CD4-positive, alpha-beta T cell treated with Interferon alpha-2 for 1 hour (primary cell): ENCODE measurements at places on chromosomes 16 and 17.

- DNase-seq, result no peak
Observed at GRCh38 chr17:48456589-48456988, 26.6 kb upstream of the SKAP1 start.

DNA sequence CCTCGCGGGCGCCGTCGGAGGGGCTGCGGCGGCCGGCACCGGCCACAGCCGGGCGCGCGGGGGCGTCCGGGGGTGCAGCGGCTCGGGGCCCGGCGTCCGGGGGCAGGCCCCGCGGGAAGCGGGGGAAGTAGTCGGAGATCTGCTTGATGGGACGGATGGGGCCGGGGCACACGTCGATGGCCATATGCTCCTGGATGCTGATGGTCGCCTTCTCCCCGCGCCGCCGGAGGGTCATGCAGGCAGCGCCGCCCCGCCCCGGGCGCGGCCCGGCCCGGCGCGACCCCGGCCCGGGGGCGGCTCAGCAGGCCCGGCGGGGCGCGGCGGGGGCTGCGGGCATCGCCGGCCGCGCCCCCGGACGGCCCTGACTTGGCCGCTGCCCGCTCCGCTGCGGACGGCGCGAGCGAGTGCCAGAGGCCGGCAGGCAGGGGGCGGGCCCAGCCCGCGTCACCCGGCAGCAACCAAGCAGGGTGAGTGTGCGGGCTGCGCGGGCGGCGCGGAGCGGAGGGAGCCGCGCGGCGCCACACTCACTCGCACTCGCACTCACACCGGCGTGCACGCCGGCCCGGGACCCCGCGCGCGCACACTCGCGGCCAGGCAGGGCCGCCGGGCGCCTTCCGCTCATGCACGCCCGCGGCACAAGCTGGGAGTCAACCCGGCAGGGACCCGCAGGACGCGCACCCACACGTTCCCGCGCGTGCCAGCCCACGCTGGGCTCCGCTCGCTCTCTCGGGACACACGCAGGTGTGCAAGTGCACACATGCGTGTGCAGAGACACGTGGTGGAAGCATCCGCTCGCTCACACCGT is at the start of gene DOC2B:
Gene DOC2B, minus strand, starts transcription at position 406 of the 805 bp plus-strand sequence. Its CDS starts 171 bp downstream, at position 235.
- DNase-seq, result peak; percentile 9

DNA sequence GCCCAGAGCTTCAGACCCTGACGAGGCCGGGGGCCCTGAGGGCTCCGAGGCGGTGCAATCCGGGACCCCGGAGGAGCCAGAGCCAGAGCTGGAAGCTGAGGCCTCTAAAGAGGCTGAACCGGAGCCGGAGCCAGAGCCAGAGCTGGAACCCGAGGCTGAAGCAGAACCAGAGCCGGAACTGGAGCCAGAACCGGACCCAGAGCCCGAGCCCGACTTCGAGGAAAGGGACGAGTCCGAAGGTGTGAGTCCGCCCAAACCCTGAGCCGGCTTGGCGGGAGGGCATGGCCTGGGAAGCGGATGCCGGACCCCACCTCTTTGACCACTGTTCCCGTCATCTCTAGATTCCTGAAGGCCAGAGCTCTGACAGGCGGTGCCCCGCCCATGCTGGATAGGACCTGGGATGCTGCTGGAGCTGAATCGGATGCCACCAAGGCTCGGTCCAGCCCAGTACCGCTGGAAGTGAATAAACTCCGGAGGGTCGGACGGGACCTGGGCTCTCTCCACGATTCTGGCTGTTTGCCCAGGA is 4.4 kb downstream of the NOL3 start:
- no peak for DNase-seq

GRCh38 chr17:78316867-78317789 is 42.7 kb downstream of the SOCS3 start:
- no peak for DNase-seq

DNA sequence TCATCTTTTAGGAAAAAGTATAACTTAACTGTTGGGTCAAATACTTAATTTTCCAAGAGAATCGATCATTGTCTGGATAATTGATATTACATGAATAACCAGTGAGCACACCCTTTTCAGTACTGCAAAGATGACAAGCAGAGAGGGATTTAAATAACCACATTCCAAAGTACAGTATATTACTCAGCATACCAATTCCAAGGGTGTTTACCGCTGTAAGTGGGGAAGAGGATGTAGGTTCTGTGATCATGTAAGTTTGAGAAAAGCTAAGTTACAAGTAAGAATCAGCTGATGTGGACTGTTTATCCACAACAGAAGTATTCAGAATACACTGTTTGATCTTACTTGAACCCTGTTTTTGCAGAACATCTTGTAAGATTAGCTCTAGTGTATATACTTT is 6.1 kb downstream of the GDE1 start:
- no peak for DNase-seq

- DNase-seq, result peak; percentile 65
Observed at GRCh38 chr16:30395155-30395991, at the start of gene ZNF48. Gene ZNF48 (plus strand): TSS chr16:30395420. CDS start chr16:30395795, 375 bp downstream.

- DNase-seq, result no peak
Observed at GRCh38 chr17:65545705-65546523, 15.5 kb downstream of the AXIN2 start.

DNA sequence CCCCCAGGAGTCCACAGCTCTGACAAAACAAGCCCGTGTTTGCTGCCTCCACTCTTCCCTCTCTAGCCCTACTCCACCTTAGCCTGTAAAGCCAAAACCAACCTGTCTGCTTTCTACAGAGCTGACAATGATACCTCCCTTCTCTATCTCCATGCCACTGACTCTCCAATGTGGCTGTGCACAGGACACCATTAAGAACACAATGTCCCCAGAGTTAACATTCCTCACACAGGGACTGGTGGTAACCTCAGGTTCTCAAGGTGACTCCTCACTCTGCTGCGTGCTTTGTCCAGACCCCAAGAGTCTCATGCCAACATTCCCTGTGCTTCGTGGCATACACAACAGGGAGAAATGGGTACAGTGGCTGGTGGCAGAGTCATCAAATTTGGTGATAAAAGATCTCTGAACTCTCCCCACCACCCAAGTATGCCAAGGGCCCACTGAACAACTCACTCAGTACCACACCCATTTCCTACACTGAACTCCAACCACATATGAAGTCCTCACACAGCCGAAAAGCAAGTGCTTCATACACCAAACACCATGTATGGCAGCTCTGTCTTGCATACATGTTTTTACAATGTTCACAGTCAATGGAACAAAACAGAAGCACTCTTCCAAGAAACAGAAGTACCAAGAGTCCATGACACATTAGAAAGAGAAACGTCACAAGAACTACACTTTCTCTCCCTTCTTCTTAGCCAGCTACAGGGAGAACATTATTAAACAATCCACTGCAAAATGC is 21.1 kb downstream of the CSNK2A2 start:
- DNase-seq, result no peak

DNA sequence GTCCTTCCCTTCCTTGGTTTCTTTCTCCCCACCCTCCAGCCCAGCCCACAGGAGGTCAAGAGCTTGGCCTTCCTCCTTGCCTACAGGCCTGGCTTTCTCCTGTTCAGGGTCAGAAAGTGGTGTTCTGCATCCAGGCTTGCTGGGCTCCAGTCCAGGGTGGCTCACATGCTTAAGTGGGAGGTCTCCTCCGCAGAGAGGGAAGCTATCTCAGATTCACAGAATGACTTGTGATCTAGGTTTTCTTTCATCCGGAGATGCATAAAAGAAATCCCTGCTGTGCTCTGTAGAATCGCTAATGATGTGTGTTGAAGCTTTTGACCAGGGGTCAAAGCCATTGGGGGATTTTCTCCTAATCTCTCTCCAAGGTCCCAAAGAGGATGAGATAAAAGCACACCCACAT is 382.3 kb upstream of the EEF2KMT start:
- DNase-seq, result no peak

GRCh38 chr16:54487933-54488332 is 201.3 kb upstream of the IRX3 start:
- DNase-seq, result no peak

DNA sequence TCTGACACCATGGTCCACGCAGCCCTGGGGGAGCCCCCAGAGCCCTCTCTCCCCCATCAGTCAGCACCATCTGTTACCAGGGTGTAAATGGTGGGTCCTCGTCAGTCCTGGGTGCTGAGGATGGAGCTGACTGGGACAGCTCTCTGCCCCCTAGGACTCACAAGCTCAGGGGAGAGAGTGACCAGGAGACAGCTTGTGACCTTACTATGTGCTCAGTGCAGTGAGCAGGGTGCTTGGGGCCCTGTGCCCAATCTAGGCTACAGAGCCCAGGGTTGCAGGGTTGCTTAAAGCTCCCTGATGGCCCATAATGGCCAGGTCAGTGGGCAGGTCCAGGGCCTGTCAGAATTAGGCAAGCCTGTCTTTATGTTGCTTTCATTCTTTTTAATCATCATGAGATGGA is 11.3 kb downstream of the MMP2 start:
- DNase-seq, result no peak

- no peak for DNase-seq
Observed at GRCh38 chr16:66049865-66050264, 316.6 kb upstream of the CDH5 start.

GRCh38 chr16:88939972-88940861 is 36.8 kb downstream of the CBFA2T3 start:
- no peak for DNase-seq

DNA sequence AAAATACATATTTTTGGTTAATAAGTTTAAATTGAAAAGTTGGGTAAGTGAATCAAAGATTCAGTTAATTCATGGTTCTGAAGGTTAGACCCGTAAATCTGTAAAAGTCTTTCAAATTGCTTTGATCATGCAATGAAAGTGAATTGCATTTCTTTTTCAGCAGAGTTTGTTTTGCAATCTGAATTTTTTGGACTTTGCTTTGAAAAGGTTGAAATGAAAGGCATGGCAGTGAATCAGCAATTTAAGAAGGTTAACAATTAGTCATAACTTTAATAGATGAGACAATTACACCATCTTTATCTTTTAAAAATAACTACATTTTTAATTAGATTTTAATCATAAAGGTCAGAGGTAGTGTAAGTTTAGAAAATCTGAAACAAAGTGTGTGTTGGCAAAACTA is 310.9 kb upstream of the KCNJ16 start:
- no peak for DNase-seq

DNA sequence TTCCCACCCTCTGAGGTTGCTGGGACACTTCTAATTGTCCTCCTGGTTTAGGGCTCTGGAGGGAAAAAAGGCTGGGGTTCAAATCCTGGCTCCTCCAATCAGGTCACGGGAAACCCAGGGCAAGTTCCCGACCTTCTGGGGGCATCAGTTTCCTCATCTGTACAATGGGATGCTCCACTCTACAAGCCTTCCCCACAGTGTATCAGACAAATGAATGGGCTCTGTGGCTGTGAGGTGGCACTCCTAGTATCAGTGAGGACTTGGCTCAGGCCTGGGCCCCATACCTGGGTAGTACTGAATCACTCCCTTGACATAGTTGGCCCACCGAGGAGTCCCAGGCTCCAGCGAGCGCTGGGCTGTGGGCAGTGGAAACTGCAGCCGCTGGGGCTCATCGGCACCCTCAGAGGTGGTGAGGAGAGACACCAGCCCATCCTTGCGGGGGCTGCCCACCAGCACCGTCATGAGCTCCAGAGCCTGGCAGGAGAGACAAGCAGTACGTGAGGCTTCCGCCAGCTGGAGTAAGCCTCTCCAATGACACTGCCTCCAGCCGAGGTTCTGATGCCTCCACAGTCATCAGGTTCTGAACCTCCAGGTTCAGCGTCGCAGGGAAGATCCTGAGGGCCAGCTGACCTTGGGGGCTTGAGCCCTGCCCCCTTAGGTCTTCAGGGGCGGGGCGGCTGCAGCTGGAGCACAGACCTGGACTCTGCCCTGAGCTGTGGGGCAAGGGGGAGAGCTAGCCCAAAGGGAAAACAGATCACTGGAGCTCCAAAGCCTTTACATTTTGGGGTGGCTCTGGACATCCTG is 1.2 kb downstream of the GALK1 start:
- DNase-seq, result no peak

DNA sequence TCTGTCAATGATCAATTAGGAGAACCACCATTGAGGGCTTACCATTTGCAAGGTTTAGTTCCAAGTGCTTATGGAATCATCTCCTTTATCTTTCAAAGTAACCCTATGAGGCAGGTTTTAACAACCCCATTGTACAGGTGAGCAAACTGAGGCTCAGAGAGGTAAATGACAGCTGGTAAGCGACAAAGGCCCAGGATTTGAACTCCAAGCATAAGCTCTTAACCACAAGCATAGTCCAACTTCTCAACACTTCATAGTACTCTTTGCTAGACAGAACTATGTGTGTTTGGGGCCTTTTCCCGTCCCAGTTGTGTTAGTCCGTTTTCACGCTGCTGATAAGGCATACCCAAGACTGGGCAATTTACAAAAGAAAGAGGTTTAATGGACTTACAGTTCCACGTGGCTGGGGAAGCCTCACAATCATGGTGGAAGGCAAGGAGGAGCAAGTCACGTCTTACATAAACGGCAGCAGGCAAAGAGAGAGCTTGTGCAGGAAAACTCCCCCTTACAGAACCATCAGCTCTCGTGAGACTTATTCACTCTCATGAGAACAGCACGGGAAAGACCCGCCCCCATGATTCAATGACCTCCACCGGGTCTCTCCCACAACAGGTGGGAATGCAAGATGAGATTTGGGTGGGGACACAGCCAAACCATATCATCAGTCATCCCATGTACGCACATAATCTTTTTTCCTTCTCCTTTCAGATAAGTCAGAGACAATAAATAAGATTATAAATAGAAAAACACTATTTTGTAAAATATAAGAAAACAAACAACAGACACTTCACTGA is 6.4 kb downstream of the RPH3AL start:
- DNase-seq, result no peak

- no peak for DNase-seq
Observed at GRCh38 chr16:2817340-2818271, 569 bp downstream of the PRSS21 start.

GRCh38 chr16:81932668-81933067 is 78.6 kb downstream of the SDR42E1 start:
- DNase-seq, result no peak

- no peak for DNase-seq
Observed at GRCh38 chr17:64777415-64778239, 115.5 kb upstream of the SMURF2 start.

DNA sequence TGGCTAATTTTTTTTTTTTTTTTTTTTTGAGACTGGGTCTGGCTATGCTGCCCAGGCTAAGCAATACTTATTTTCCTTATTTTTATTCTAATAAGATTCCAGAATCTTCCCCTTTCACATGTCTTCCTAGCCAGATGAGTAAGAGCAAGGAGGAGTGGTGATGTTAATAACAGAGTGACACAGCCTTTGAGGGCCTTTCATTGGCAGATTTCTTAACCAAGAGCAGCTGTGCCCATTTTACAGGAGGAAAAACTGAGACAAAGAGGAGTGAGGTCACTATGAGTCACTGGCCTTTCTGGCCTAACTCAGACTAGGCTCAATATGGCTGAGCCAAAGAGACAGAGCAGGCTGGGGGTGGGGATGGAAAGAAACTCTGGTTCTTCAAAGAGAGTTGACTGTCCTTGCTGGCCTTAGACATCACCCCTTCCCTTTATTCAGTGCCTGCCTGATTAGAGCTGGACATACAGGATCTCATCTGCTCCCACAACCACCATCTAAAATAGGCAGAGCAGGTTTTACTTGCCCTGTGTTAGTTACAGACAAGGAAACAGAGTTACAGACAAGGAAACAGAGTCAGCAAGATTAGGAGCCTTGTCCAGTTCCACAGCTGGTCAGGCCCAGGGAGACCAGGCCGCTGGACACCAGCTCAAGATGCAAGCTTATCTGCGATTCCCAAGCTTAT is 50.0 kb upstream of the TOB1 start:
- DNase-seq, result no peak
